SK-N-SH (cell line): ENCODE measurements at places on chromosomes 1 and 21. TPM values are rescaled to one million over a fixed set of nuclear protein-coding genes. Genes with fewer than 3 reads are reported as not detected.

Gene CAPN9
- not detected in 2 replicates for polyA plus RNA-seq

- DNase-seq, result no peak
- no peaks in the 10 kb centered on the region; the same call in 1 of the 2 replicates for H3K36me3 ChIP-seq
- no peak overlapping the region for H3K27ac ChIP-seq
- no peak overlapping the region for H3K4me3 ChIP-seq
- no peaks in the 10 kb centered on the region for H3K27me3 ChIP-seq
Measured at GRCh38 chr1:14971221-14971620, 182.3 kb upstream of the TMEM51 start.

- no peak overlapping the region for H3K4me3 ChIP-seq
- H3K27ac ChIP-seq, result no peak overlapping the region
- H3K27me3 ChIP-seq, result no peaks in the 10 kb centered on the region
- no peaks in the 10 kb centered on the region for H3K4me1 ChIP-seq
- peak; percentile 46 for DNase-seq
Measured at GRCh38 chr1:9573723-9574122, 15.0 kb upstream of the TMEM201 start.

GRCh38 chr1:156502391-156502893, 1.9 kb upstream of the MEF2D start:
- H3K36me3 ChIP-seq, result no peaks in the 10 kb centered on the region; the same call in 1 of the 2 replicates
- no peak for DNase-seq
- no peak overlapping the region for H3K4me3 ChIP-seq
- peak overlapping the region; percentile 100 for H3K27ac ChIP-seq
- H3K4me1 ChIP-seq, result peaks cover 45% of the 10 kb centered on the region
- no peaks in the 10 kb centered on the region for H3K27me3 ChIP-seq
